CD8-positive, alpha-beta memory T cell (primary cell): ENCODE measurements at places on chromosomes 6 and 20. TPM values are rescaled to one million over a fixed set of nuclear protein-coding genes. Genes with fewer than 3 reads are reported as not detected.

Gene SAMD3
- total RNA-seq: 14.5 TPM

Gene FOXP4
- total RNA-seq: 22.3 TPM

Gene SFT2D1
- 54.0 TPM for total RNA-seq

Gene CGA
- not detected for total RNA-seq

Gene NCOA7
- total RNA-seq: 62.5 TPM

Gene WFDC10A
- total RNA-seq: not detected

DNA sequence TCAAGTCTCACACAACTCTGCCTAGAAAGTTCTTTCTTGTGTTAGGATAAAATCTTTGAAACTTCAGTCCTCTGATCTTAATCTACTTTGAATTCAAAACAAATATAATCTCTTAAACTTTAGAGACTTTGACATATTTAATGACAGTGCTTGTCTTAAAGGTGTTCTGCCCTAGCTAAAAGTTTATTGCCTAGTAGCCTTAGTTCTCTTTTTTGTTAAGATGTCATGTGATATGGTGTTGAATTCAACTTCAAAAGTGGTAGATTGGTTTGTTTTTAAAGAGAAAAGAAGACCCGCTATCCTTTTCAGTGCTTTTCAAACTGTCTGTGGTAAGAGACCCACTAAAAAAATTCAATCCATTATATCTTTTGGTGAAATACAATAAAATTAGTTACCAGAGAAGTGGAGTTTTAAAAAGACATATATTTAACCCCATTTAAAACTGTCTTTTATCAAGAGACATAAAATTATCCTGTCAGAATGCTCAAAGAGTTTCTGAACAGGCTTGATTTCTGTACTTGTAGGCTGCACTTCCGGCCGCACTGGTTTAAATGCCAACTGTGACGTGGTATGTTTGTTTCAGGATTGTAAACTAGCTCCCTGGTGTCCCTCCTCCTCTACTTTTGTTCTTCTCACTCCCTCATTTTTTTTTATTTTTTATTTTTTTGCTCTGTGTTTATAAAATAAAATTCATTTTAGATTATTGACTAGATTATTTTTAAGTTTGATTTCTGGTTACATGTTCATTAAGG is 76.5 kb downstream of the QKI start:
- no peaks in the 10 kb centered on the region for H3K36me3 ChIP-seq
- no peak overlapping the region for H3K4me3 ChIP-seq
- H3K27ac ChIP-seq: no peak overlapping the region
- DNase-seq: no peak

- DNase-seq: no peak
- no peaks in the 10 kb centered on the region for H3K36me3 ChIP-seq
- H3K27me3 ChIP-seq: no peaks in the 10 kb centered on the region
- no peak overlapping the region for H3K4me3 ChIP-seq
- no peaks in the 10 kb centered on the region for H3K4me1 ChIP-seq
Observed at GRCh38 chr6:103734016-103734415, 1125.7 kb downstream of the HACE1 start.

GRCh38 chr20:5156675-5157448 is 30.1 kb downstream of the CDS2 start:
- H3K4me3 ChIP-seq: no peak overlapping the region
- no peaks in the 10 kb centered on the region for H3K27me3 ChIP-seq
- H3K36me3 ChIP-seq: peaks cover 5% of the 10 kb centered on the region
- H3K4me1 ChIP-seq: peaks cover 11% of the 10 kb centered on the region

- no peaks in the 10 kb centered on the region for H3K4me1 ChIP-seq
- no peak overlapping the region for H3K4me3 ChIP-seq
- H3K27ac ChIP-seq: no peak overlapping the region
- H3K27me3 ChIP-seq: peaks cover 4% of the 10 kb centered on the region
Observed at GRCh38 chr20:58580474-58580835, 65.3 kb upstream of the APCDD1L start.

GRCh38 chr6:152746172-152746553 is 4.4 kb upstream of the VIP start:
- no peak overlapping the region for H3K27ac ChIP-seq
- no peak for DNase-seq
- no peaks in the 10 kb centered on the region for H3K27me3 ChIP-seq
- H3K4me3 ChIP-seq: no peak overlapping the region
- no peaks in the 10 kb centered on the region for H3K4me1 ChIP-seq

- no peak overlapping the region for H3K4me3 ChIP-seq
- H3K27me3 ChIP-seq: no peaks in the 10 kb centered on the region
- DNase-seq: no peak
- H3K36me3 ChIP-seq: no peaks in the 10 kb centered on the region
Observed at GRCh38 chr6:24356310-24356973, 1.4 kb downstream of the DCDC2 start.

DNA sequence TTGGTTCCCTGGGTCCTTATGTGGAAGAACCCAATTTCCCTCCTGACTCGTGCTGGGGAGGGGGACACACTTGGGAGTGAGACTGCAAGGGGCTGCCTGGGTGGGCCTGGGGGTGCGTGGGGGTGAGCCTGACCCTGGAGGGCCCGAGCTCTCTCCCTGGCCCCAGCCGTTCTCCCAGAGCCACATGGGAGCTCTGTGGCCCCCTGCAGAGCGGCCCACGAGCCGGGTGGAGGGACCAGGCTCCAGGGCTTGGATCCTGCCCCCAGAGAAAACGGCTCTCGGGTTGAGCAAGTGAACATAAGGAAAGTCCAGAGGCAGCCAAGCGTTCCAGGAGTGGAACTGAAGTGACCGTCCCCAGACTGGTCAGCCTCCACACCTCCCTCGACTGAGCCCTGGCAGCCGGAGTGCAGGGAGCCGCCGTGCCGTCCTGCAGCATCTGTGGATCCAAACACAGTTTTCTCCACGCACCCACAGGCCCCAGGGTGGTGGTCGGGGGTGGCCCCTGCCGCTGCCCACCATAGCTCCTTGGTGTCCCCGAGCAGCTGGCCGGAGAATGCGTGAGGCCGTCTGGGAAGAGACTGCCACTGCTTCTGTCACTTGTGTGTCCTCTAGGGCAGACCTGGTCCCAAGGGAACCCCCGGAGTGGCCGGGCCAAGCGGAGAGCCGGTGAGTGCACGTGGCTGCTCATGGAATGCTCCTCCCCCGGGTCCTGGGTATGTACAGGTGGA is 10.6 kb downstream of the COL9A3 start:
- no peak for DNase-seq
- H3K36me3 ChIP-seq: no peaks in the 10 kb centered on the region
- no peaks in the 10 kb centered on the region for H3K27me3 ChIP-seq
- no peak overlapping the region for H3K4me3 ChIP-seq

DNA sequence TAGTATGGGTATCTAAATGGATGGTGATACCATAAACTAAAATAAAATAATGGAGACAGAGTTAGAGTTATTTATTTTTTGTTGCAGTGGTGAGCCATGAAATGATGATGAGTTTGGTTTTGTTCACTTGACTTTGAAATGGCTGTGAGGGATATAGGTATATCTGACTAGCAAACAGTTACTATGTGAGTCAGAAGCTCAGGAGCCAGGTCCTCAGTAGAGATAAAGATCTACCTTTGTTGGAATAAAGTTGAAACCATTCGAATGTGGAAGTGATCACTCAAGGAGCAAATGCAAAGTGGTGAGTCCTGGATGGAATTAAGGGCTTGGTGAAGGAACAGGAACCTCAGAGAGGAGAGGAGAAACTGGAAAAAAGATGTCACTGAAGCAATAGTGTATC is 86.0 kb upstream of the TPD52L1 start:
- H3K36me3 ChIP-seq: no peaks in the 10 kb centered on the region
- H3K27me3 ChIP-seq: no peaks in the 10 kb centered on the region
- H3K4me1 ChIP-seq: peaks cover 29% of the 10 kb centered on the region
- H3K27ac ChIP-seq: no peak overlapping the region
- no peak overlapping the region for H3K4me3 ChIP-seq
- no peak for DNase-seq

- no peak for DNase-seq
- H3K4me1 ChIP-seq: peaks cover 19% of the 10 kb centered on the region
- H3K27me3 ChIP-seq: no peaks in the 10 kb centered on the region
- H3K36me3 ChIP-seq: no peaks in the 10 kb centered on the region
Observed at GRCh38 chr6:44826025-44826676, 438.6 kb downstream of the CDC5L start.

DNA sequence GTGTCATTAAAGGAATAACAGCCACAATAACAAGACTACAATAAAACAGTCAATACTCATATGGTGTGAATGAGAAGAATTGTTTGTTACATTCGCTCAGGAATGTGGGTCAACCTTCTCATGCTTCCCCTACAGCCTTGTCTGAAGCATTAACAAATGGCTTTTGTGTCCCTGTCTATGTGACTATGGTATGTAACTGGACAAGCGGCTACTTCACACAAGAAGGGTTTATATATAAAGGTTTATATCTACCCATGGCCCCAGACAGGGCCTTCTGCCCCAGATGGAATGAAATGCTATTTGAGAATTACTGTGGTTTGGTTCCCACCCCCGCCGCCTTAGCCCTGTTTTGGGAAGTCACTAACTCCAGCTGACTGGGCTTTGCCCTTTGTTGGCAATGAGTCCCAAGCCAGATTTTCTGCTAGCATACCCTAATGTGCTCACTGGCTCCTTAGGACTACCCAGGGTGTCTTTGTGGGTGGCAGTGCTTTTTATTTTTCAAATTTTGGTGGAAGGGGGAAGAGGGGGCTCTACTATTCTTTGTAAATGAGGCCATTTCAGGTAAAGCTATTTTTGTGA is 39.4 kb downstream of the TFAP2A start:
- peaks cover under 1% of the 10 kb centered on the region for H3K27me3 ChIP-seq
- no peaks in the 10 kb centered on the region for H3K4me1 ChIP-seq
- no peaks in the 10 kb centered on the region for H3K36me3 ChIP-seq
- H3K4me3 ChIP-seq: no peak overlapping the region
- no peak overlapping the region for H3K27ac ChIP-seq

DNA sequence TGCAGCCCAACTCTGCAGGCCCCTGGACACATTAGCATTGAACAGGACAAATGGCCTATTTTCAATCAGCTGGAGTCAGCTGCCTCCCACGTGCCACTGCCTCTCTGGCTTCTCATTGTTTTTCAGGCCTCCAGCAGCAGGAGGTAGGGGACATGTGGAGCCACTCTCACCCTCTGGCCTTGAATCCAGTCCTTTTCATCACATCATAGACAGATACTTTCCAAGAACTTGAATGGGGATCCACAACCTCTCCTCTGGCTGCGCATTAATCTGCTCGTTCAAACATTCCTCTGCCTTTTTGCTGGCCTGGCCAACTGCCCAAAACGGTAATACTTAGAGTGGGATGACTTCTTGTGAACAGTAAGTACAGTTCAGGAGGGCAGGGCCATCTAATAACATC is 592.3 kb downstream of the PKHD1 start:
- H3K36me3 ChIP-seq: no peaks in the 10 kb centered on the region
- H3K27me3 ChIP-seq: no peaks in the 10 kb centered on the region
- DNase-seq: no peak
- no peak overlapping the region for H3K4me3 ChIP-seq

- DNase-seq: no peak
- H3K27me3 ChIP-seq: no peaks in the 10 kb centered on the region
- H3K27ac ChIP-seq: no peak overlapping the region
- no peaks in the 10 kb centered on the region for H3K36me3 ChIP-seq
Observed at GRCh38 chr20:54545676-54546358, 70.4 kb downstream of the DOK5 start.

GRCh38 chr20:17611290-17611539 is 41.3 kb downstream of the DSTN start:
- no peaks in the 10 kb centered on the region for H3K27me3 ChIP-seq
- peak overlapping the region; percentile 32 for H3K4me3 ChIP-seq
- H3K4me1 ChIP-seq: peaks cover 42% of the 10 kb centered on the region
- no peak overlapping the region for H3K27ac ChIP-seq
- DNase-seq: peak; percentile 25

GRCh38 chr20:38789503-38790199 is 15.8 kb upstream of the PPP1R16B start:
- peaks cover 5% of the 10 kb centered on the region for H3K4me1 ChIP-seq
- no peak overlapping the region for H3K4me3 ChIP-seq
- DNase-seq: no peak
- no peak overlapping the region for H3K27ac ChIP-seq
- H3K27me3 ChIP-seq: no peaks in the 10 kb centered on the region

- H3K4me1 ChIP-seq: no peaks in the 10 kb centered on the region
- H3K36me3 ChIP-seq: no peaks in the 10 kb centered on the region
- no peaks in the 10 kb centered on the region for H3K27me3 ChIP-seq
- no peak overlapping the region for H3K27ac ChIP-seq
Observed at GRCh38 chr6:67501755-67502154, 1133.3 kb upstream of the ADGRB3 start.

DNA sequence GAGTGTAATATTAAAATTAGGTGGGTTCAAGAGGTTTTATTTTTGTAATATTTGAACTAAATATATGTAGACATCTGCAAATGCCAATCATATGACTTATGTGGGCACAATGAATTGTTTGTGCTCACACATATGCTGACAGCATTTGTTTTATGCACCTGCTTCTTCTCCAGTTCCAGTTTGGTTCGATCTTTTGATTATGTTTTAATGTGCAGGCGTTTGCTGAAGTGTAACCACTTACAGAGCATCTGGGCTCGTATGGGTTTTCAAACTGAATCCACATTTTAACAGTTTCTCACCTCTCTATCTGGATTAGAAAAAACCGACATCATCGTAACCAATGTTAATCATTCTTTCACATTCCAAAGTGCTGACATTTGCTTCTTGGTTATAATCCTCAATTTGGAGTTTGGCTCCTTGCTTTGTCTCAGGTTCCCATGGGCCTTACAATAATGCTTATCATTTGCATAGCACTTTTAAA is 129.1 kb upstream of the SPACA1 start:
- H3K36me3 ChIP-seq: no peaks in the 10 kb centered on the region
- no peaks in the 10 kb centered on the region for H3K4me1 ChIP-seq
- no peaks in the 10 kb centered on the region for H3K27me3 ChIP-seq
- H3K27ac ChIP-seq: no peak overlapping the region

- no peak overlapping the region for H3K27ac ChIP-seq
- no peaks in the 10 kb centered on the region for H3K27me3 ChIP-seq
- no peaks in the 10 kb centered on the region for H3K4me1 ChIP-seq
- no peaks in the 10 kb centered on the region for H3K36me3 ChIP-seq
Observed at GRCh38 chr6:3363296-3364025, 93.4 kb downstream of the SLC22A23 start.

DNA sequence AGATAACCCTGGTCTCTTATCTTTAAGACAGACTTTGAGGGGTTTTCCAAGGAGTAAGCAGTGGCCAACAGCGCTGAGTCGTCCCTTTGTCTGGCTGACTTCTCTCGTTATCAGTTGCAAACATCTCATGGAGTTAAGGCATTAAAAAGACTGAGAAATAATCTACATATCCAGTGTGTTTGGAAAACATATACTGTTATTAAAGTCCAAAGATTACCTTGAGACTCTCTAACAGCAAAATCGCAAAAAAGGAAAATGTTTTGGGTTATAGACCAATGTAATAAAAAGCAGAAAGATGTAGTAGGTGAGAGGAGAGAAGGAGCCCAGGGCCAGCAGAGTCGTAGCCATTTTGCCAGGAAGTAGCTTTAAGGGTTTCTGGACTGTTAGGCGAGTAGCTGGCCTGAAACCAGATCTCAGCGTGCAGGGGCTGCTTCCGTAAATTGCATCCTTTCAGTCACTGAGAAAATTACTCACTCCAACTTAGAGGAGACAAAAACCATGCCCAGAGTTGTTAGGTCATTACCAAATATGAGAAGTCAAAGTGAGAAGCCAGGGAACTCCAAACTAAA is 24.6 kb downstream of the MYLK4 start:
- H3K27ac ChIP-seq: peak overlapping the region; percentile 6
- DNase-seq: no peak
- no peaks in the 10 kb centered on the region for H3K36me3 ChIP-seq
- peaks cover 5% of the 10 kb centered on the region for H3K27me3 ChIP-seq
- H3K4me3 ChIP-seq: no peak overlapping the region

GRCh38 chr6:21201637-21202350 is 391.8 kb upstream of the SOX4 start:
- H3K4me3 ChIP-seq: no peak overlapping the region
- no peaks in the 10 kb centered on the region for H3K27me3 ChIP-seq
- no peak for DNase-seq
- no peaks in the 10 kb centered on the region for H3K4me1 ChIP-seq
- no peaks in the 10 kb centered on the region for H3K36me3 ChIP-seq
